ENCODE measurements at places on chromosomes 1 and 21.

- DNase-seq, result peak; percentile 24
Measured at GRCh38 chr1:1542766-1543705, 2.6 kb upstream of the TMEM240 start.

GRCh38 chr1:50214717-50215116, 106.0 kb downstream of the ELAVL4 start:
- DNase-seq, result no peak

DNA sequence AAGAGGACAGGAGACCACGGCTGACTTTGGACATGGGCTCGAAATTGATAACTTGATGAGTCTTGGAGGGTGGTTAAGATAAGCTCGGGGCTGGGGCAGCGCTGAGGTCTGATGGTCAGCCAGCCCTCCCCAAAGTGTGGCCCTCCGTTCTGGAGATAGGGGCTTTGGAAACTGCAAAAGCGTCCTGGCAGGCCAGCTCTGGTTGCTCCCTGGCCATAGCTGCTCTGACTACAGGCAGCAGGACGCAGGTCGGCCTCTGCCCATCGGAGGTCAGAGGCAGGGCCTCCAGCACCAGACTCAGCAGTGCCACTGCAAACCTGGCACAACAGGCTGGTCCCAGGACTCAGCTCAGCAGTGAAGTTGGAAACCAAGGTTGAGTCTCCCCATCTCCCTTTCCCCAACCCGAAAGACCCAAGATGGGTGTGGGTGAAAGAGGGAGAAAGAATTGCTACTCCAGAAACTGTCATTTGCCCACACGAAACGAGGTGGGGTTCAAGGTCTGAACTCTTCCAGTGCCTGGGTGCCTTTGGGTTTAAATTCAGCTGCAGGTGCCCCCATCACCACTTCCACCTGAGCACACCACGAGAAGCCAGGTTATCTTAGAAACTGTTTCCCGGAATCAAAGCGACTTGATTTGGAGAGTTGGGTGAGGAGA, 4.8 kb downstream of the SIM2 start:
- no peak for DNase-seq

DNA sequence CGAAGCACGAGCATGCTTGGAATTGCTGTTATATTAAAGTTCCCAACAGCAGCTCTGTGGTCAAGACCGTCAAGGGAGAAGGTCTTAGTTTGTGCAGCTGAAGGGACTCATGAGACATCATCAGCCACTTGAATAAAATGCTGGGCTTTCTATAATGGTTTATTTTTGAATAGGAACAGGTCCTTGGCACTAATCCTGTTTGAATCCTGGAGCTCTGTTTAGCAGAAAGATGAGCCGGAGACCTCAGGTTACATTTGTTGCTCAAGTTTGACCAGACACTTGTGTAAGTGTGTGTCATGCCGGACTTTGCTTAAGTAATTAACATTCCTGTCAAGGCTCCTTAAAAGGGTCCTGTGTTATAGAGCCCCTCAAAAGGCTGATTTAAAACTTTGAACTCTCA, 186.5 kb downstream of the ROR1 start:
- DNase-seq, result no peak

DNA sequence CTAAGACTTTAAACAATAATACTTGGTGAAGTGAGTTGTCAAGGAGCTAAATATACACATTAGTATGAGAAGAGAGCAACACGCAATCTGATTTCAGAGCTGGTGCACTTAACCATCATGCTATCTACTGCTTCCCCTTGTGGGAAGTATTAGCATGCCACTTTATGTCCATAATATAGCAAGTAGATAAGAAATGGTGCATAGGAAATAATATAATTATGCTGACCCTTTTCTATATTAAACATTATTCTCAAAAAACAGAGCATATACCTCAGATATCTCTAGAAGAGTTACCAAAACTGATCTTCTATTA, 63.4 kb downstream of the MAGI3 start:
- no peak for DNase-seq

DNA sequence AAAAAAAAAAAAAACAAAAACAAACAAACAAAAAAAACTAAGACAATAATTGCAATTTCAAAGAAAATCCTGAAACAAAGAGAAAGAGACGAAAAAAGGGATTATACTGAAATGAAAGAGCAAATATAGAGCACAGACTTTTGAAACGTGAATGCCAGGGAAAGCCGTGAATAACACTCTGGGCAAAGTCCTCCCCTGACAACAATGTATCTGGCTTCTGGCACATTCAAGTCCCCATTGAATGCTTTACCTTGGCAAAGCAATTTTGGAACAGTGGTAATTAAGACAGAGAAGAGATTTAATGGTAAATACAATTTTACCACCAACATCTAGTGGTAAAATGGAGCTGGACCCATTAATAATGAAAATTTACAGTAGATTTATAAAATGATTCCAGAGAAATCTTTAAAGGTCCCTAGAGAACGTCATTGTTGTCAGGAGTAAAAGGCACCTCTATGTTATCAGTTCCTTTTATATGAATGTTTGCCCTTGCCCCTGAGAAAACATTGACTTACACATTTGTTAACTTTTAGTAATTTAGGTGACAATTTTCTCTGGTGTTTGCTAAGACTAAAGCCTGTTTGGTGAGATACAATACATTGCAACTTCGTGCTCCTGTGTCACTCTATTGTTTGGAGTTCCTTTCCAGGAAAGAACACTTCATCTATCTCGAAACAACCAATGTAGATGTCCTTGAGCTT, 89.7 kb downstream of the GREM2 start:
- DNase-seq, result no peak

DNA sequence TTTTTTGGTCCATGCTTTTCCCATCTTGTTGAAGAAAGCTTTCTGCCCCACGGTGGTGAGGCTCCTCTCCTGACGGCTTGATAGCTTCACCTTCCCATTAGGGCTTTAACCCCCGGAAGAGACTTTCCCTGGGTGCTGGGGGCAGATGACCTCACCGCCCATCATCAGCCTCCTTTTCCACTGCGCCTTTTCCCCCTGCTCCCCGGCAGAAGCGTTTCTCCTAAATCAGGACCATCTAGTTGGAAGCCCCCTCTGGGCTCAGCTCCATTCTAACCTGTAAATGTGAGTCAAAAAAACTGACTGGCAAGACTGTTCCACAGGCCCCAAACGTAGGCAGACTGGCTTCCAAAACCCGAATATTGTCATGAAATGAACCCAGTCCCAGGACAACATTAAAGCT, 6.7 kb downstream of the POFUT2 start:
- no peak for DNase-seq

DNA sequence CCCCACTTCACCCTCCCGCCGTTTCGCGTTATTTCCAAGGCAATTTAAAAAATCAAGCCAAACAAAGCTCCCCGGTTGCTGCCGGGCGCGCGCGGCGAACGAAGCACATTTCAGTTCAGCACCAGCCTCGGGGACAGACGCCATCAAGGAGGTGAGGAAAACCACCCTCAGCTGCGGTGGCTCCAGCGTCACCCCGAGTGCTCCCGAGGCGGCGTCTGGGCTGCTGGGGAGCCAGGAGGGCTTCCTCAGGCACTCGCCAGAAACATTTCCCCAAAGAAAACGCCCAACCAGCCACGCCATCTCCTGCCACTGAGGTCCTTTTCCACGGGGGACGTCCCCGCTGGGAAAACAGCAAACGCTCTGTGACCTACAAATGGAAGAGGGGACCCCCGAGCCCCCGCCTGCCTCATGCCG, 623 bp downstream of the GNG4 start:
- DNase-seq, result peak; percentile 31

GRCh38 chr1:32860566-32860965, 10.1 kb downstream of the FNDC5 start:
- no peak for DNase-seq

- DNase-seq, result no peak
Measured at GRCh38 chr1:92167151-92167550, 50.6 kb upstream of the C1orf146 start.

DNA sequence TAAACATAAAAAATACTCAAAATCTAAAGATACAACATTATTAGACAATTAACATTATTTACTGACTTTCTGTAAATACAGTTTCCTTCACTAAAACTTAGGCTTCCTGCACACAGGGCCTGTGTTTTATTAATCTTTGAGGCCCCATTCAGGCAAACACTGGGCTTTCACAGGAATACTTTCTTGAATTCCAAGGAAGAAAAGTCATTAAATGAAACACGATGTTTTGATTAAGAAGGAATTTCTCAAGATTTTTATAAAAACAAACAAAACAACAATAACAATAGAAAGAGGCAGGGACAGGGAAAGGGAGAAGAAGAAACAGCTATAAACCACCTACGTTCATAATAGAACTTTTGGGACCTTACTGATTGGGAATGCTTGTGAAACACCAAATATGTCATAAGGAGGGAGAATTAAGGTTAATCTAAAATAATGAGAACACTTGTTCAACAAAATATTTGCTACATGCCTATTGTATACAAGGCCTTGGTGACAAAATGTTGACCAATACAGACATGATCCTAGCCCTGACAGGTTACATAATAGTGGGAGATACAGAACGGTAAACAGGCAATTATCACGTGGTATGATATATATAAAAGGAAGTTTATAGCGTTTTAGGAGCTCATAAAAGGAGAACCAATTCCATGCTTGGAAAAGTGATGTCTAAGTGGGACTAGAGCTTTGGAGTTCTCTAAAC, 3.6 kb downstream of the DDAH1 start:
- DNase-seq, result no peak

GRCh38 chr1:18175530-18176377, 68.2 kb downstream of the IGSF21 start:
- no peak for DNase-seq

- no peak for DNase-seq
Measured at GRCh38 chr1:73511038-73511437, 686.9 kb downstream of the LRRIQ3 start.

- no peak for DNase-seq
Measured at GRCh38 chr1:184802354-184803179, 47.9 kb upstream of the EDEM3 start.

- DNase-seq, result peak; percentile 89
Measured at GRCh38 chr1:110879758-110880606, 7.0 kb downstream of the CD53 start.

DNA sequence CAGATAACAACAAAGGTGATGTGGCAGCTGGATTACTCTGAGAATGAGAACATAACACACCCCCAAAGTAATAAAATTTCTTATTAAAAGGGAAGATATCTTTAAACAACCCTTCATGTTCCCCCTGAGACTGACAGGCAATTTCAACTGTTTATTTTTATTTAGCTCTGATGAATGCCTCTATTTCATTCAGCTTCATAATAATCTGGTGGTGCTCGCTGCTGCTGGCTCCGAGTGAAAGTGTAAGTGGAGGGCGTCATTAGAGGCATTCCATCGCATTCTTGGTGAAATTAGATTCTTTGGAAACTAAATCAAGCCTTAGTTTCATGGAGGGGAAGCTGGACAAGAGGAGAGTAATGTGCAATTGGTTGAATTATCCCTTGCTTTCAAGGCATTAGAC, 128.9 kb downstream of the GRIK1 start:
- no peak for DNase-seq

DNA sequence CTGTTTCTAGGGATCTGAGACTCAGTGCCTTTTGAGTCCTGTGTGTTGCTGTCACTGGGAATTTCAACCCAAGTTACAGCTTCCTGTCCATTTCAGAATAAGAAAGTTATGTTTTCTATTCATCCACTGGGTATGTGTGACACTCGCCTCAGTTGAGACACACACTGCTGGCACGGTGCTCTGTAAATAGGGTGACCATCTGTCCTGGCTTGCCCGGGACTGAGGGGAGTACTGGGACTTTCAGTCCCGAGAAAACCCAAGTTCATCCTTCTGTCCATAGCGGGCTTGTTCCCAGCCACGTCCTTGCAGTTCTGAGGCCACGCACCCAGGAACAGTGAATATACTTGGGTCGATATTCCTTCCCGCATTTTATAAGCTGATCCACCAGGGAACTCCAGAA, 56.3 kb upstream of the DISP3 start:
- DNase-seq, result no peak

DNA sequence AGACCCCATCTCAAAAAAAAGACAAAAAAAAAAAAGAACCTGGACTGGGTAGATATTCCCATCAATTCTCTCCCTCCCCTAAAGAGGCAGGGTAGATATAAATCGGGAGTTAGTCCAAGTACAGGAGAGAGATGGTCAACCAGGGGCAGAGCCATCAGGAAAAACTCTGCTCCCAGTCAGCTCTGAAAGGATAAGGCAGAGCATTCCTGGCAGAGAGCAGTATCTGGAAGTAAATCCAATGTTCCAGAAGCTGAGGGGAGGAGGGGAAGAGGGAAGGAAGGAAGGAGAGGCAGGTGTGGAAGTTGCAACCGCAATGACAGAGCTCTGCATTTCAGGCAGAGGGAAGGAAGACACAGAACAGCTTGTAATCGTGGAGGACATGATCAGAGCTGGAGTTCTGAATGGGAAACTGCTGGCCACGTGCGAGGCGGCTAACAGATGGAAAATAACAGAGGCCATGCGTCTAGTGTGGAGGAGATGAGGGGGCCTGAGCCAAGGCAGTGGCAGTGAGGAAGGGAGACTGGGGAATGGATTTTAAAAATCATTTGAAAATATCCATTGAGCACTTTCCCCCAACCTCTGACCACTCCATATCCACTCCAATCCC, 15.3 kb upstream of the VWA5B1 start:
- DNase-seq, result no peak

DNA sequence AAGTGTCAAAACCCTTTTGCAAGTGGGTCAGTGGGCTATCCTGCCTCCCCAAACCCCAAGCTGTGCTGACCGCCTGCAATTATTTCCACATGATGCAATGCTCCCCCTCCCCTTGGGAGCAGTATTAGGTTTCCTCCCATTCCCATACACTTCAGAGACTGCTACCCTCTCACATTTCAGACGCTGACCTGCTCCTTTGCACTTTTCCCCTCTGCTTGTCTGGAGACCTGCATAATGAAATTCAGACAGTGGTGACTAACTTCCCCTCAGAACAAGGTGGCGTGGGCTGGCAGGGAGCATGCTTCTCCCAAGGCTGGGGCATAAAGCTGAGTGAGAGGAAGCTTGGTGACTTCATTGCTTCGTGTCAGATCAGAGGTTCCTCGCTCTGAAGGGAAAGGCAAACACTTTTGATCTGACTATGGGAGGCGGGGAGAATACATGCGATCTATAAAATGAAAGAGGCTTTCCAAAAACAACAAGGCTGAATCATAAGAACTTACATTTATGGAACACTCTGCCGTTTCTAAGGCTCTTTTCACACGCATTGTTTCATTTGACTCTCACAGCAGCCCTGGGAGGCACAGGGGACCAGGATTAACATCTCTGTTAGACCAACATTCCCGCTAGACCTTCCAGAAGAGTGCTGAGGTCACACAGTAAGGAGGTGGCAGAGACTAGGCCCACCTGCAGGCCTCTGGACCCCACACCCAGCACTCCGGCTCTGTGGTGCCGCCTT, 27.5 kb upstream of the ROR1 start:
- no peak for DNase-seq

- no peak for DNase-seq
Measured at GRCh38 chr1:184433956-184434502, 47.2 kb downstream of the C1orf21 start.

DNA sequence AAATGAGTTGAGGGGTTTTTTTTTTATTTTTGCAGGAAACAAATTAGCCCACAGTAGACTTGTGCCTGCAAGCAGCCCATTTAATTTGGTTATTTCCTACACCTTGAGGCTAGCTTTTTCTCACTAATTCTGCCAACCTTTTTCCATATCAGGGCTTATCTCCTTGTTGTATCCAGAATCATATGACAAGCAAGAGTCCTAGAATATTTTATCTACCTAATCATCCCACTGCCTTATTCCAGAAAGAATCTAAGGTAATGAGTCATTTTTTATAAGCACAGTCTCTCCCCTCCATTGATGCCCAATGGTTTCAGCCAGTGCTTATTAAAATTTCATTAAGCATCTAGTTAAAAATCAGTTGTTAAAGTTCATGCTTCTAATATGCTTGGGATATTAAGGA, 324.1 kb downstream of the BARHL2 start:
- no peak for DNase-seq

GRCh38 chr1:78624035-78624434, 3.8 kb downstream of the IFI44L start:
- no peak for DNase-seq

Measured in CD4-positive, alpha-beta T cell treated with Interferon alpha-2 for 1 hour (primary cell).